ENCODE measurements at places on chromosomes 11 and 22.

DNA sequence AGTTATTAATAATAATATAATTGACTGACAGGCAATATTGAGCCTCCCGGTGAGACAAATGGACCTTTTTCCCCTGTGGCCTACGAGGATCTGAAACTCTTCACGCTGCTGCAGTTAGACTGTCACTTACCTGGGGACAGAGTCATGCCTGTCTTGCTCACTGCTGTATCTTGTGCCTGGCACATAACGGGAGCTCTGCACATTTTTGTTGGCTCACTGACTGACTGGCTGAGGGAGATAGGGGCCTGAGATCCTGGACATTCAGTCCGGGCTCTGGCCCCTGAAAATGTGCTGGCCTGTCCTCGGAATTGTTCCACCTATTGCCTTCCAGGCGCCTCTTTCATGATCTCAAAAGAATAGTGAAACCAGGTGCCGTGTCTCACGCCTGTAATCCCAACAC is 743 bp upstream of the CD3D start:
- no peak for DNase-seq

- DNase-seq: no peak
Observed at GRCh38 chr11:125214601-125215565, 50.3 kb downstream of the PKNOX2 start.

DNA sequence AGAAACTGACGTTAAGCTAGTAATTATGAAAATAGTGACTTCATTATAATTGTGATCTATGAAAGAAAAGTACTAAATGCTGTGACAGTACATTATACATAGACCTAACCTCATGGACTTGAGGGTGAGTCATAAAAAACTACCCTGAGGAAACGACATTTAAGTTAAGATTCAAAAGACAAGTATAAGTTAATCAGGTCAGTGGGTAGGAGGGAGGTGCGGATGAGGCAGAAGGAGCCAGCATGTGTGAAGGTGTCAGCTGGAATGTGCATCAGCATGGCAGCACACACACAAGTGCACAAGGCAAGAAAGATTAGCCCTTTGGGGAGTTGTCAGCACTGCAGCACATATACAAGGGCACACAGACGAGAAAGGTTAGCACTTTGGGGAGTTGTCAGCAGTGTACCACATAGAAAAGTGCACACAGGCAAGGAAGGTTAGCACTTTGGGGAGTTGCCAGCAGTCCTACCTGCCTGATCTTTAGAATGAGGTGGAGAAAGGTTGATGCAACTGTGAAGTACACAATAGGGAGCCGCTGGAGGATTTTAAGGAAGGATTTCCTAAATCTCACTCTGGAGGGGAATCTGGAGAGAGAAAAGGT is 31.6 kb upstream of the CAVIN3 start:
- no peak for DNase-seq

DNA sequence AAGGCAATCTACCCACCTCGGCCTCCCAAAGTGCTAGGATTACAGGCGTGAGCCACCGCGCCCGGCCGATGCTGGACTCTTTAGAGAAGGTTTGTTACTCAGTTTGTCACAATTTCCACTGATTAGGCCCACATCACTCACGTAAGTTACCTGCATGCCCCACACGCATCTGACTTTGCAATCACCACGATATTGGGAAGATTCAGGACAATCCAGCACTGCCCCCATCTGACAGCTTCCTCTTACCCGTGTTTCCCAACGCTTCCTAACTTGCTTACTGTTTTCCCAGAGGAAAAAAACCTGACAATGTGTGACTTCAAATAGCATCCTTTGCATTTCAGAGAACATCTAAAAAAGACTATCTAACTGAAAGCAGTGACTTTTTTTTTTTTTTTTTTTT is 21.8 kb upstream of the EIF3M start:
- DNase-seq: no peak

- DNase-seq: peak; percentile 81
Observed at GRCh38 chr11:74453373-74453975, 13.9 kb downstream of the KCNE3 start.

- DNase-seq: peak; percentile 92
Observed at GRCh38 chr22:24155627-24156140, 25.6 kb upstream of the SUSD2 start.

GRCh38 chr11:73240190-73240781 is 22.2 kb downstream of the P2RY2 start:
- peak; percentile 48 for DNase-seq

DNA sequence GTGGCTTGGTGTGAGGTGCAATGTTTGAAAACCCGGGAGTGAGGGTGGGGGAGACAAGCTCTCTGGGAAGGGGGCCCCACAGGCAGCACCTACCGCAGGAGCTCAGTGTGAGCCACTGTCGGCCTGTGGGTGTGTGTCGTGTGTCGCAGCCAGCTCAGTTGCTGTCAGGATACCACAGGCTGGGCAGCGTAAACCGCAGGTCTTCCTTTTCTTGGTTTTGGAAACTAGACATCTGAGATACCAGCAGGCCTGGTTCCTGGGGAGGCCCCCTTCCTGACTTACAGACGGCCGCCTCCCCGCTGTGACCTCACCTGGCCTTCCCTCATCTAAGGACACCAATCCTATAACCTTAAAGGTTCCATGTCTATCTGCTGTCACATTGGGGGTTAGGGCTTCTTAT is 19.4 kb downstream of the IRF7 start:
- no peak for DNase-seq

GRCh38 chr22:44448271-44448830 is 49.7 kb downstream of the RTL6 start:
- DNase-seq: peak; percentile 55

DNA sequence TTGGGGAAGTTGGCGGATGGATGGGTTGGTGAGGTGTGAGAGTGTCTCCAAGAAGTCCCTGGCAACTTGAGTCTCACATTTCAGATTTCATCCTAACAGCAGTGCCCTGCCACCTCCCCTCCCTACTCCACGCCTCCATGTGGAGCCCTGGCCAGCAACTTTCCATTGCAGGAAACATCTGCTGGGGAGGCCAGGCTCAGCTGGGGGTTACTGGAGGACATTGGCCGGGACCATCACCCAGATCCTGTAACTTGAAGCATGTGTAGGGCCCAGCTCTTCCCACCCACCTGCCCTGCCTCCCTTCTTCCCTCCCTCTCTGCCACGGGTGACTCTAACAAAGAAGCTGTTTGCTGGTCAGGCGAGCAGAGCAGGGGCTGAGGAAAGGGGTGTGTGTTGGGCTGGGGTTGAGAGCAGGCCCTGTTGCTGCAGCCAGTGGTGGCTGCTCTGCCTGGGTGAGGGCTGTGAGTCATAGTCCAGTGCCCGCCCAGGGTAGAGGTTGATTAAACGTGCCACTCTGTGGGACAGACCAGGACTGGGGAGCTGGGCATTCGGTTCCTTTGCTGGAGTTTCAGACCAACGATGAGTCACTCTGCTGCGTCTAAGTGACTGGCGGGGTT is 64.0 kb downstream of the SCN3B start:
- DNase-seq: no peak

- no peak for DNase-seq
Observed at GRCh38 chr22:31230871-31231621, 18.9 kb downstream of the LIMK2 start.

DNA sequence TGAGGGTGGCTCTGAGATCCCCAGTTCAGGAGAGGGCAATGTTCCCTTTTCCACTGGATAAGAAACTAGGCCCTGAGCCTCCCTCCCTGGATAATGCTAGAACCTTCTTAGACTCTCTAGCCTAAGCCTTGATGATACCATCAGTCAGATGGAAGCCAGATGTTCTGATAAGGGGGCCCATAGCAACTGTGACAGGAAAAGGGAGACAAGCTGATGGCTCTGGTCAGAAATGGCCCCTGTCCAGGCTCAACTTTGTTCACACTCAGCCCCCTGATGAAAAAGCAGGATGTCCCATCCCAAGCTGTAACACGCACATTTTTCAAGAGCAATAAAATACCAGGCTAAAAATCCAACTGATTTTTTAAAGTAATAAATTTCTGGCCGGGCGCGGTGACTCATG is 7.2 kb upstream of the OAF start:
- DNase-seq: no peak

DNA sequence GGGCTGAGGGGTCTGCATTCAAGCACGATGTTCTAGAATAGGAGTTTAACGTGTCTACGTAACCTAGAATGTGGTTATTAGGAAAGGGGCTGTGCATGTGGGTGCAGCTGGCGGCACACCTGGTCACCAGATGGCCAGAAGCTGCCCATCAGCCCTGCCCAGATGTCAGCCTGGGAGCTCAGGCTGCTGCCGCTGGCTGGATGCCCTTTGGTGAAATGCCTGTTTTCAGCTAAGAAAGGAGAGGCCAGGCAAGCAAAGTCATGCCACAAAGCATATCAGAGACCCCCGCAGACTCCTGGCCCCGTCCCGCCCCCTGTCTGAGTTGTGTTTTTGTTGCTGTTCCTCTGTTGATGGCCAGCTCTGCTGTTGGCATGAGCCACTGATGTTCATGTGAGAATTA is 11.3 kb upstream of the ADORA2A start:
- no peak for DNase-seq

DNA sequence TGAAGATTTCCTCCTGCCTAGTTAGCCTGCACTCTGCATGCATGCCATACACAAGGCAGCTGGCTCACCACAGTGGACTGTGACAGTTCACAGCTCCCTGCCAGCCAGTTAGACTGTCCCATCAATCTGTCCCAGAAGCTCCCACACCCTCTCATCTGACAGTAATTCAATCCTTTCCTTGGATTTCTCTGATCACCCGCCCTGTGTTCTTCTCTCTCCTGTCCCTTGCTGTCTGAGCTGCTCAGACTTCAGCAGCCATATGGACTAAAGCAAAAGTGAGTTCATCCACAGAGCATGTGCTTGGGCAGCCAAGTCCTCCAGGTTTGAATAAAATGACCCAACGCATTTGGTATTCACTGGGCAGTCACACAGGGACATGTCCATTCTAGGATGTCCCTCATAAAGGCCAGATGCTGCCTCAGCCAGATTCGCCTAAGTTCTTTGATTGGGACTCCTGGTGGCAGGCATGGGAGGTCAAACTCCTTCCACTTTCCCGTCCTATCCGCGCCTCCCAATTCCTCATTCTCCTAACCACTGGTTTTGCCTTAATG is 54.5 kb upstream of the ZBTB44 start:
- no peak for DNase-seq

GRCh38 chr11:120512739-120513435 is 1.3 kb downstream of the GRIK4 start:
- peak; percentile 62 for DNase-seq

DNA sequence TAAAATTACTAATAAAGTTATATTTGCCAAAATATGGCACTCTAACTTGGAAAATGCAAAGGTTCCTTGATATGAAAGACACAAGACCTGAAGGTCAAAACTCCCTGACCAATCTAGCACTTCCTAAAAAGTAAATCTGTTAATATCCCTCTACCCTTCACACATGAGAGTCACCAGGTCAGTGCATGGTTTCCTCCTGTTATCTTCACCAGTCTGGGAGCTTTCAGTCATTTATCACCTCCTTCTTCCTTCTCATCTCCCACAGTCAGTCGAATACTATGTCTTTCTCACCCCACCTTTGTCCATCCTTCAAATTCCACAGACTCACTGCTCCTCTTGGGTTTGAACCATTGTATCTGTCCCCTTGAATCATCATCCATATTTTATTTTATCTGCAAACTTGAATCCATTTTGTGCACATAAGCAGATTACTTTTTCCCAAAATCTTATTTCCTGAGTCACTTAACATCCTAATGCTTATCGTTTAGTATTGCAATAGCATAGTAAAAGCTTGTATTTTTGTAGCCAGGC is 2.6 kb downstream of the HBE1 start:
- no peak for DNase-seq

DNA sequence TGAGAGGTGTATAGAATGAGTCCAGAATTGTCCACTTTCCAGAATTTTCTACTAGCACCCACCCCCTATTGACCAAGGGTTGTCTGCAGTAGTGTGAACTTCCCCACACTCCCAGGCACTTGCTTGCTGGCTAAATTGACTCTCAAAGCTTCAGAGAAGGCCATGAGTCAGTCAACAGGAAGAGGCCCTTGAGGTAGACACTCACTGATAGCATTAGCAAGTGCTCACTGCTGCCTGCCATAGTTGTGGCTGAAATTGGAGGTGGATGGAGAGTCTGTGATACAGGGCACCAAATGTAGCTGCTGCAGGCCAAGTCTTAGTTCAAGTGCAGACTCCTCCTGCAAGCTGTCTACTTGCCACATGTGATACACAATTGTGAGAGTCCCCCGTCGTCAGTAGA is 156.8 kb downstream of the SPON1 start:
- no peak for DNase-seq

GRCh38 chr11:27722117-27722952 is 22.1 kb upstream of the BDNF start:
- no peak for DNase-seq

DNA sequence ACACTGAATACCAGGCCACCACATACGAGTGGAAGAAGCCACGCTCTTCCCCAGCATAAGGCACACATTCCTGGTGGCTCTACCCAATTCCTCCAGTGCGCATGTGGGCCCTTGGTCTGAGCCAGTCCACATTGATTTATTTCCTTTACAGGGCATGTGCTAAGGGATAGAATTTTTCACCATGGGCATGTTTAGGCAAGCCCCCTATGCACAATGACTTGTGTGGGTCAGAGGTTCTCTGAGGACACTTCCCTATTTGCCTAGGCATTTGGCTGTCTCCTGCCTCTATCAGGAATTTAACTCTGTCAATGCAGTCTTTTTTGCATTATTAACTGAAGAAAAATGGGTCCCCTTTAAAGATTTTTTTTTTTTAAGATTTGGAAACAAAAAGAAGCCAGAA is 718.1 kb downstream of the NTM start:
- no peak for DNase-seq

DNA sequence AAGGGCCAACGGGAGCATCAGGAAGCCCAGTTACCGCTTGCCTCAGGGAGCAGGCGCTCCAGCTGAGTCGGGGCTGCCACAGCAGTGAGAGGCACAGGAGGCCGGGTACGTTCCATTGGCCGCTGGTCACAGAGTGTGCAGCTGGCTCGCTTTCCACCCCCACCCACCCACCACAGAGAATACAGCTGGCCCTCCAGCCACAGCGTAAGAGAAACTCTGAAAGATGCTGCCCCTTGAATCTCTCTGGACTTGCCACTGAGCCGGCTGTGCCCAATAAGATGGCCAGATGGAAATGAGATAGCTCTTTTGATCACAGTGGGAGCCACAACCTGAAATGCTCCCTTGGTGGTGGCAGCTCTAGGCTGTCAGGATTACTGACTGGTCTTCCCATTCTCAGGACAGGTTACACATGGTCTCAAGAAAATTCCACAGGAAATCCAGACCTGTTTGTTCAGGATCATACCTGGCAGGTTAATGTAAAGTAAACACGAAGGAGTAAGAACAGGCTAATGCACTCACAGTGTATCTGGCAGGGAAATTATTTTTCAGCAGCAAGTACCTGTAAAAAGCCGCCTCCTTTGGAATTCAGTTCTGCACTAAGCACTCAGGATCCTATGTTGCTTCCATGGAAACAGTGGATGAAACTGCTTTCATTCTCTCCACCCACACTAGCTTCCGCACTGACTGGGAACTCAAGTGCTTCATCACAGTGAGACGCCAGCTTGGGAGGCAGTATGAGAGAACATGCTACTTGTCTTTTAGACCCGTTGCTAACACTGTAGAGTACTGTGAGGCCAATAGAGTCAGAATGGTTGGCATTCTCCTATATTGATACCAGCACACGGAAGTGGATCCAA is 16.5 kb downstream of the SIAE start:
- no peak for DNase-seq

- DNase-seq: no peak
Observed at GRCh38 chr11:73971175-73971719, 11.4 kb downstream of the UCP2 start.

Data from upper lobe of right lung (tissue), 1 donor.